Ureter (tissue), 1 donor: ENCODE measurements at places on chromosomes 1 and 21. TPM values are rescaled to one million over a fixed set of nuclear protein-coding genes. Genes with fewer than 3 reads are reported as not detected.

- DNase-seq, result no peak
Observed at GRCh38 chr1:217393896-217394295, 237.0 kb downstream of the GPATCH2 start.

DNA sequence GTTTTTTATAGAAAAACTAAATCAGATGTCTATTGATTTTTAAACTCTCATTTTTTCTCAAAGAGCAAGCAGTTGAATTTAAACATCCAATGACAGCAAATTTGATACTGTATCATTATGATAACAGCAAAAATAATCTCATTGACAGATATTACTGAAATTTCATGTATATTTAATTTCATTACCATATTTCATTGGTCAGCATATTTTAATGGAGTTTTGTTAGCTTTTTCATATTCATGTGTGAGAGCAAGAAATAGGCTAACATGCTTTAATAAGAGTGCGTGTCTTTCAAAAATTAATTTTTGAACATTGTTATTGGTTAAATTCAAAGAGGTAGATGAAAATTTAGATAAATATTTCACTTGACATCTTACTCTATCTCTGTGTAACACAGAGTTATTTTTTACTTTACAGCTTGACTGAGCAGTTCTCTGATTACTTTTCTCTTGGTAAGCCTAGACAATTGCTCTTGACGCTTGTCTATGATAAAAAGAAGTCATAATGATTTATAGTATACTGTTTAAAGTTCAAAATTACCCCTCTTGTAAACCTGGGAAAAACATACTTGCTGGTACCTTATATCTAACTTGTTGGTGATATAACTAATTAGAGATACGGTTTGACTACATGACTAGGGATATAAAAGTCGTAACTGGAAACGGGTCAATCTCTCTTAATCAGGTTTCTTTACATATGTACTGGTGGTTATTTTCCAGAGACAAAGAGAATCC lies 732.3 kb upstream of the NCAM2 start:
- DNase-seq, result no peak

GRCh38 chr1:112172294-112172882 lies 182.9 kb upstream of the KCND3 start:
- DNase-seq, result no peak

GRCh38 chr1:61078618-61079295 lies 3.6 kb upstream of the NFIA start:
- DNase-seq, result no peak

- no peak for DNase-seq
Observed at GRCh38 chr1:90724926-90725656, 8.0 kb upstream of the BARHL2 start.

DNA sequence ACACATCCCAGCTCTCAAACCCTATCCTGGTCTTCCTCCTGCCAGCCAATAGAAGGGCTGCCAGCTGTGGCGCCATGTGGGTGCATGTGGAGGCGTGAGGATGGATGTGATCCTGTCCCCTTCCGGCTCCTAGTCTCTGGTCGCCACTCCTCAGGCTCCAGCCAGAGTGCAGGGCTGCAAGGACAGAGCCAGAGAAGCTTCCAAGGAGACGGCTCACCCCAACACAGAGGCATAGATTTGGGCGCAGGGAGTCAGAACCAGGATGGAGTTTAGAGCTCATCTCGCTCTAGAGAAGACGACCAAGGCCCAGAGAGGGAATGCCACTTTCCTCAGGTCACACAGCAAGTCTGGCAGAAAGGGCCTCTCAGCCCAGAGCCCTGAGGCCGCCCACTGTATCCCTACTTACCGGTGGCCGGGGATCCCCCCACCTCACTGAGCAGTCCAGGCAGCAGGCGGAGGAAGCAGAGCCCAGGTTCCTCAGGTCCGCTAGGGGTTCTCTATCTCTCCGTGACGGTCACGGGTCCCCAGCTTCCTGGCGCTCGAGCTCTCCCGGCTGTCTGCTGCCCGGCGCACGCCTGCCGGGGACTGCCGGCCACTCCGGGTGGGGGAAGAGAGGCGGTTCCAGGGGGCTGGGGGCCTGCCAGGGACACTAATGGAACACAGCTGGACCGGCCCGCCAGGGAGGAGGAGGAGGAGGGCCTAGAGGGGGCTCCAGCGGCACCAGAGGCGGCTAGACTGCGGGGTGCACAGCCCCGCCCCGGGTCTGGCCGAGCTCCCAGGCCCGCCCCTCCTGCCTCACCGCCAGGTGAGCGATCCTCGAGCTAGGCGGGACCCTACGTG lies at the start of gene COL16A1:
Gene COL16A1 (minus strand): TSS at position 587 of the 840 bp plus-strand sequence. CDS start 1,824 bp downstream, outside the sequence.
- DNase-seq, result peak; percentile 87

DNA sequence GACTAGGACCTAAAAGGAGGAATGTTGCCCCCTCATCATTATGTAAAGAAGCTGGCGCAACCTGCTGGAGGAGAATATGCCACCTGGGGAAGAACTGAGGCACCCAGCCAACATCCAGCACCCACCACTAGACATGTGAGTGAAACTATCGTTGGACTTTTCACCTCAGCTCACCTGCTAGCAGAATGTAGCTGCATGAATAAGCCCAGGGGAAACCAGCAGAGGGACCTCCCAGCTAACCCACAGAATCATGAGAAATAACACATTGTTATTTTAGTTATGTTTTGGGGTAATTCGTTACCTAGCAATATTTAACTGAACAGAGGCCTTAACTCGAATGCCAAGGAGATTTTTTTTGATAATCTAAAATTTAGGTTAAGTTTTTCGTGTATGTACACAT lies 542.5 kb upstream of the DAB1 start:
- no peak for DNase-seq

DNA sequence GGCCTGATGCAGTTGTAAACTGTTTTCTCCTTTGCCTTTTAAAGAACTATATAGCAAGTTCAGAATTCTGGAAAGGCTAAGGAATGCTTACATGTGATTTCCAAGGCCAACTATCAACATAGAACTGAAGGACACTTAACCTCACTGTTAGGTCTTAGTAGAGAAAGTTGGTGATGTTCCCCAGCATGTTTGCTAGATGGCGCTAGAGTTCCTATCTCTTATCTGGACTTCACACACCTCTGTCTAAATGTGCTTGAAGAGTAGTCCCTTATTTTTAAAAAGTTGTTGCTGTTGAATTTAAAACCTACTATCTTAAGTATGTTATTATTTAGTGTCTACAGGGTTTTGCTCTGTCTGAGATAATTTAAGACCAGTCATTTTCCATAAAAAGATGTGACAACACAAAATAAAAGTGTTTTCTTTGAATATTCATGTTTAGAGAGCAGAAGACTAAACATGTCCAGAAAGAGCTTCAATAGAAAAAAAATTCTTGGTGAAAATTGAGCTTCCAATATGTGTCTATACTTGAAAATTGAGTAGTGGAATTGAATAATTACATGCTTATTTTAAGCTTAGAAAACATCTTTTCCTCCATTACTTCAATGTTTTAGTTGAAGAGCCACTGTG lies 237.3 kb downstream of the S1PR1 start:
- no peak for DNase-seq

DNA sequence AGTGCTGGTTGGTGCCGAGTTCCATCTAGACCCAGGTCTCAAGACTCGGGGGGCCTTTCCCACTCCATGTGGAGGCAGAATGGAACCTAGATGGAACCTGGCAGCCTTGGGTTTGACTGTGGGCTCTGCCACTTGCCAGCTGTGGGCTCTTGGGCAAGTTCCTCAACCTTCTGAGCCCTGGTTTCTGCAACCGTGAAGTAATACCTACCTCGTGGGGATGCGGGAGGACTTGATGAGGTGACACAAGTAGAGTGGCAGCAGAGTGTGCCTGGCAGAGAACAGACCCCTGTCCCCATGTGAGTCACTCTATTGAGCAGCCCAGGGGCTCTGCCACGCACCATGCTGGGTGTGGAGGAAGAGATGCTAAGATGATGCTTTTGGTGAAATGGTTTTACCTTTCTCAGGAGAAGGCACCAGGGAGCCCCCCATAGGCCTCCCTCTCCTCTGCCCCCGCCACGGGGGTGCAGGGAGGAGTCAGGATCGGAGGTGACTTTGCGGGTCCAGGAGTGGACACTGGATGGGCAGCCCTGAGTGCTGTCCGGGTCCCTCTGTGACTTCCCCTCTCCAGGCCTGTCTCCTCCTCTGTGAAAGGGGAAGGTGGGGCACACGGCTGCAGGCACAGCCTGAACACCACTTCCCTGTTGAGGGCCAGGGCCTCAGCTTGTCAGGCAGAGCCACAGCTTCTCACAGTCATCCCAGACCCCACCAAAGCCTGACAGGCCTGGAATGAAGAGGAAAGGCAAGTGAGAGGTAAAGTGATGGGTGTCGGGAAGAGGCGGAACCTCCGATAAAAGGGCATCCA lies 36.7 kb upstream of the EDN2 start:
- no peak for DNase-seq

DNA sequence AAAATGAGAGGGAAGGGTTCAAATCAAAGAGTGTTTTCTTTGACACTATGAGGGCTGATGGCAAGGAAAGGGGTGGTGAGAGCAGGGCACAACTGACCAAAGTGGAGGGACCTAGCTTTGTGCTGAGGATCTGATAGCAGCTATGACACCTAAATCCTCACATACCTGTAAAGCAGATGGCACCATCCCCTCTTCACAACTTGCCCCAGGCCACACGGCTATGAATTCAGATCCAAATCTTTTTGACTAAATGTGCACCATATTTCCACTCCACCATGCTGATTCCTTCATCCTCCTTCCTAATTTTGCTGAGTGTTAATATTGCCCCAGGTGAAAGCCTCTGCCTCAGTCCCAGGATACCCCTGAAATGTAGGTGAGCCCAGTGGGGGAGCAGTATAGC lies 385.7 kb downstream of the PLPP3 start:
- no peak for DNase-seq

GRCh38 chr1:10779841-10780240 lies 16.6 kb downstream of the CASZ1 start:
- no peak for DNase-seq

DNA sequence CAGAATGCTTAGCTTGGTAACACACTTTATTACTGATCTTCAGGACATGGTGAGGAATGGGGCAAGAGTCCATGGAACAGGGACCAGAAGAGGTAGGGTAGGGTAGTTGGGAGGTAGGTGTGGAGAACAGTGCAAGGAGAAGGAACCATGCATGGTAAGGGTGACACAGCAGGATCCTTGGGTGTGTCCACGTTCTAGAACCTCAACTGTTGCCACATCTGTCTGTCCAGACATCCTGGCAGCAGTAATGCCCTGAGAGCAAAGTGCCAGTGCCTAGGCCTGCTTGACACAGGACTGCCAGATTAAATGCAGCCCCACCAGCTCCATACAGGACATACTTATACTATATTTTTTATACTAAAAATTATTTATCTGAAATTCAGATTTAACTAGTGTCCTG lies 13.9 kb downstream of the DMAP1 start:
- DNase-seq, result no peak

DNA sequence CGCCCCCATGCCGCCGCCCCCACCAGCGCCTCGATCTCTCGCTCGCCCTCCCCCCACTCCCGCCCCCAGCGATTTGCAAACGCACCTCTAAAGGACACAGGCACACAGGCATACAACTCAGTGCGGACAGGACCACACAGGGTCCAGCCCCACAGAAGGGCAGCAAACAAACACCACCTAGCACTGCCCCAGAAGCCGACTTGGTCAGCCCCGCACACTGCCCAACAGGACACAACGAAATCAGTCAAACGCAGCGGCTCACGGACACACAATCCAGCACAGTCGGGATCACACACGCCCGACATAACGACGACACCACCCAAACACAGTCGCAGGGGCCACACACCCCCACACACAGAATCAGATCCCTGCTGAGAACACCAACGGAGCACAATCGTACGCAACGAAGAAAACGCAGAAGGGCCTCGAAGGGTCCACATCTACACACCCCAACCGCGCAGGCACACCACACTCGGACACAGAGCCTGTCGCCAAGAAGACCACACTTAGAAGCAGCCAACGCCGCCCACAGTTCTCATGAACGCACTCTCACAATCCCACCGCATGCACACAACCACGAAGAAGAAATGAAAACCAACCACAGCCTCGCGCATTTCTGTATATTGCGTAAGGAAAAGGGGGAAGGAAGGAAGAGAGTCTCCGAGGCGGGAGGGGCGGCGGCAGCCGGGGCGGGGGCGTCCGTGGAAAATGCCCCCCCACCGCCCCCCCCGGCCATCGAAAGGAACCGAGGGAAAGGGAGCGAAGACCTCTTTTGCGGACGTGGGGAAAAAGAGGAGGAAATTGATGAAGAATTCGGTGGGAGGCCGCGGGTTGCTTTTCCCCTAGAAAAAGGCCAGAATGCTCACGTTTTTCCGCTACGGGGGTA lies 481 bp downstream of the TAL1 start:
- DNase-seq, result no peak

GRCh38 chr1:32128964-32129363 lies 21.1 kb downstream of the KPNA6 start:
- no peak for DNase-seq

Gene EDARADD
- 50.4 TPM for total RNA-seq

Gene NKAIN1
- total RNA-seq, result not detected

Gene CXADR
- 80.8 TPM for total RNA-seq
